ENCODE measurements at places on chromosomes 1 and 21. TPM values are rescaled to one million over a fixed set of nuclear protein-coding genes. Genes with fewer than 3 reads are reported as not detected.
A peak's percentile ranks its signal among the peaks of the same experiment; 100 is the strongest.

The HSPB7 gene
- not detected for total RNA-seq

The LCE1E gene
- not detected for total RNA-seq

The SLC35F3 gene
- total RNA-seq, result 33.8 TPM

The NBPF20 gene
- 1.4 TPM for total RNA-seq

The KIF26B gene
- 0.14 TPM for total RNA-seq

The HMCN1 gene
- 0.55 TPM for total RNA-seq

DNA sequence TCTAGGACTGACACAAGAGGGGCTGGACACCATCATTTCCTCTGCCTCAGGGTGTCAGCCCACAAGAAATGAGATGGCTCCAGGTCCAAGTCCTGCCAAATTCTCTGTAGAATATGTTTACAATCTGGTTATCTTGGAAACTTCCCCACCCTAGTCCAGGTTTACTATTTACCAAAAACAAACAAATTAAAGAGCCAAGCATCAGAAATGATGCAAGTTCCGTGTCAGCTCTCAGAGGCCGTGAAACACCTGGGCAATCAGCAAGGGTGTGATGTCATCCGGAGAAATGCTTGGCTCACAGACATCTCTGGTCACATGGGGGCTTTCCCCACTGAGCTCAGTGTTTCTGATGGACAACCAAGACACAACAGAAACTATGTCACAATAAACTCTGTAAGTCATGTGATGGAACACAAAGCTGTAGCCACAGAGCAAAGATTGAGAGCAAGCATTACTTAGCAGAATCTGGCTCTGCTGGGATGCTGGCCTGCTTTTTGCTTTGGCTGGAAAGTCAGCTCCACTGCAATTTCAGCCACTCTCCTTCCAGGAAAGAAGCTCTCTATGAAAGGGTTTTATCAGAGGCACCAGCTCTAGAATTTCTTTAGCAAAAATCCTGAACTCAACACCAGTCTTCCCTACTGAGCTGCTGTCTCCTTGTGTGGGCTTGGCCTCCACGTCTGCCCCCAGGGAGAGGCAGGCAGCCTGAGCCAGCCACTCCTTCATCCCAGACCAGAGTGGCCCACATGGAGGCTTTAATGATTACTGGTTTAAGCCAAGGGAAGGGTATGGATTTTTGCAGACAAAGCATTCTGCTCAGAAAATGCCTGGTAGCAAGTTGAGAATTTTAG lies 55.9 kb downstream of the NENF start:
- no peak for DNase-seq

- no peak for DNase-seq
Measured at GRCh38 chr1:170694172-170694926, 30.4 kb downstream of the PRRX1 start.

GRCh38 chr1:179177182-179177581 lies 52.3 kb downstream of the ABL2 start:
- no peak for DNase-seq

GRCh38 chr1:63828322-63829044 lies 54.7 kb downstream of the ROR1 start:
- DNase-seq, result no peak

DNA sequence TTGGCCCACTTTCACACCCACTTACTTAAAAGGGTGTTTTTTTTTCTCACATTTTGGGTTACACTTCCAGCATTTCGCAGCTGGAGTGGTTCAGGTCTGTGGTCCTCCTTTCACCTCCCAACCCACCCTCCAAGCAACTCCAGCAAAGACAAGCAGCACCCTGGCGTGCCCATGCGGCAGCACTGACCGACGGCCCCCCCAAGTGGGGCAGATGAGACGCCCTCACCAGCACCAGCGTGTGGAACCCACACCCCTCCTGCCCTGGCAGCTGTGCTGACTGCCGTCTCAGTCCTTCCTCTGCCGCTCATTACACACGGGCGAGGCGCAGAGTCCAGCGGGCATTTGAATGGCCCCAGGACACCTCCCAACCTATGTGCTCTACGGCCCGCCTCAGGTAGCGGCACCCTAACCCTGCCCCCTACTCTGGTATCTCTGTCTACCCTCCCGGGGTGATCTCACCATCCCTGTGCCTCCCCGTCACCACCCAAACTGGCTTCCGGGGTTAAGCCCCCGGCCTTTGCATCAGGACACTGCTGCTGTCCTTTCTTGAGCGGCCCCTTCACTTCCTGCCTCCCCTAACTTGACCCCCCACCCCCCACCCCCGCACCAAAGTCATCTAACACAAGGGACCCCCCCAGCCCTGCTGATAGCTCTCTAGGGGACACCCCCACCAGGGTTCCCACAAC lies 10.9 kb downstream of the LSS start:
- no peak for DNase-seq

DNA sequence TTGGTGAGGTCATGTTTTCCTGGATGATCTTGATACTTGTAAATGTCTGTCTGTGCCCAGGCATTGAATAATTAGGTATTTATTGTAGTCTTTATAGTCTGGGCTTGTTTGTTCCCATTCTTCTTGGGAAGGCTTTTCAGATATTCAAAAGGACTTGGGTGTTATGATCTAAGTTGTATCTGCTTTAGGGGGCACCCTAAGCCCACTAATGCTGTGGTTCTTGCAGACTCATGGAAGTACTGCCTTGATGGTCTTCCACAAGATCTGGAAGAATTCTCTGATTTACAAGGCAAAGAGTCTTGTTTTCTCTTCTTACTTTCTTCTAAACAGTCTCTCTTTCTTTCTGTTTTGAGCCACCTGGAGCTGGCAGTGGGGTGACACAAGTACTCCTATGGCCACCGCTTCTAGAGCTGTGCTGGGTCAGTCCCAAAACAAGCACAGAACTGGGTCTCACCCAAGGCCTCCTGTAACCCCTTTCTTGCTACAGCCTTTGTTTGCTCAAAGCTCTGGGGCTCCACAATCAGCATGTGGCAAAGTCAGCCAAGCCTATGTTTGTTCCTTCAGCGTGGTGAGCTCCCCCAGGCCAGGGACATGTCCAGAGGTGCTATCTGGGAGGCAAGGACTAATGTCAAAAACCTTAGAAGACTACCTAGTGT lies 12.6 kb downstream of the VN1R5 start:
- DNase-seq, result no peak

DNA sequence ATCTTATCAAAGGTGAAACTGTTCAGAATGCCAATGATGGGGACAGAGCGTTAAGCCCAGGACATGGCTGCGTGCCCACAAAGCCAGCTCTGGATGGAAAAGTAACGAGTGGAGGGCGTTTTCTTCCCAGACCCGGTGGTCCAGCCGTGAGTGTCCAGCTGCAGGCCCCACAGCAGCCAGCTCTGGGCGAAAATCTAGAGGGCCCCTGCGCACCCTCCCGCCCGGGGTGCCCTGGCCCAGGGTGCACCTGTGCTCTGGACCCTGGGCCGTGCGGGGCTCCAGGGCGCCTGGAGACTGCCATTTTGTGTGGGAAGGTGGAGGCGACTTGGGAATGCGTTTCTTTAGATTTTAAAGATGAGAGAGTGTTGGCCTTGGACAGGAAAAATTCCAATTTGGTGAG lies 58.8 kb downstream of the SKI start:
- no peak for DNase-seq

DNA sequence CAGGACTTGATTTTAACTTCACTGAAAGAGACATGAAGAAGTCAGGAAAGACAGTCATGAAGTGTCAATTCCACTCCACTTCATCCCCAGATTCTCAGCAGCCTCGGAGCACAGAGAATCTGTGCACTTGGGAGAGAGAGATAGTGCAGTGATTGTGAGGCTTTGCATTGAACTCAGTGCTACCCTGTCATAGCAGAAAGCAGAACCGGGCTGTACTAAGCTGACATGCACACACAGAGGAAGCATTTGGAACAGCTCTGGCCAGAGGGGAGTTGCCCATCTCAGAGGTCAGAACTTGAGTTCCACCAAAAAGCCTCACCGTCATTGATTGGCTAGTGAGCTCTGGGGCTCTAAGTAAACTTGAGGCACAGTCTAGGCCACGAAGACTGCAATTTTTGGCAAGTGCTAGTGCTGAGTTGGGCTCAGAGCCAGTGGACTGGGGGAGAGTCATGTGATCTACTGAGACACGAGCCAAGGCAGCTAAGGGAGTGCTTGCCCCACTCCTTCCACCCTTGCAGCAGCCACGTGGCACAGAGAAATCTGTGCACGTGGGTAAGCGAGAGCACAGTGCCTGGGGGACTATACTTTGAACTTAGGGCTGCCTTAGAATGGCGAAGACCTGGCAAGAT lies 810.2 kb upstream of the ADAMTS5 start:
- DNase-seq, result no peak

DNA sequence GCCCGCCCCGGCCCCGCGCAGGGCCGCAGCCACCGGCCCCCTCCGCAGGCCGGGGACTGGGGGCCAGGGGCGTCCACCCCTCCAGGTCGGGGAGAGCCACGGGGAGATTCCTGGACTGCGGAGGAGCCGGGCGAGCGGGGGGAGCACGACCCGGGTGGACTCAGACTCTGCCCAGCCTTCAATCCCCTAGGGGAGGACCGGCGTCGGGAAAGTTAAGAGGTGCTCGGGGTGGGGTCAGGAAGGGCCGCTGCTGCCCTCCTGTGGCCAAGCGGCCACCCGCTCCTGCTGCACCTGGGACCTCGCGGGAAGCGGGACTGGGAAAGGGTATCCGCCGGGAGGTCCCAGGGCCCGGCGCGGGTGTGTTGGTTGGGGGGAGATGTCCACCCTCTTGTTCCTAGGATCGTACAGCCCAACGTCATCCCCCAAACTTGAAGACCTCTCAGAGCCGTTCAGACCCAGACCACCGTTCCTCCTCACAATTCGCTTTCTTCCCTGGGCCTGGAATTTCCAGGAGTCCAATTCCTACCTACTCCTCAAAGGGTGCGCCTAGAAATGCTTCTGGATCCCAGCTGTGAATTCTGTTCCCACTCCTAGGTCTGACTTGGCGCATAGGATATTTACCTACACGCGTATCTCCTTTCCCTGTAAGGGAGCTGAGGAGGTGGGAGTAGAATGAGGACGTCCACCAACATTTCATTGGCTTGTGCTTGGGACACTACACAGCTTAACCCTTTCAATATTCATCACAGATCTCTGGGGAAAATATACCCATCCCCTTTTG lies 484 bp upstream of the RHOC start:
- peak; percentile 79 for DNase-seq

DNA sequence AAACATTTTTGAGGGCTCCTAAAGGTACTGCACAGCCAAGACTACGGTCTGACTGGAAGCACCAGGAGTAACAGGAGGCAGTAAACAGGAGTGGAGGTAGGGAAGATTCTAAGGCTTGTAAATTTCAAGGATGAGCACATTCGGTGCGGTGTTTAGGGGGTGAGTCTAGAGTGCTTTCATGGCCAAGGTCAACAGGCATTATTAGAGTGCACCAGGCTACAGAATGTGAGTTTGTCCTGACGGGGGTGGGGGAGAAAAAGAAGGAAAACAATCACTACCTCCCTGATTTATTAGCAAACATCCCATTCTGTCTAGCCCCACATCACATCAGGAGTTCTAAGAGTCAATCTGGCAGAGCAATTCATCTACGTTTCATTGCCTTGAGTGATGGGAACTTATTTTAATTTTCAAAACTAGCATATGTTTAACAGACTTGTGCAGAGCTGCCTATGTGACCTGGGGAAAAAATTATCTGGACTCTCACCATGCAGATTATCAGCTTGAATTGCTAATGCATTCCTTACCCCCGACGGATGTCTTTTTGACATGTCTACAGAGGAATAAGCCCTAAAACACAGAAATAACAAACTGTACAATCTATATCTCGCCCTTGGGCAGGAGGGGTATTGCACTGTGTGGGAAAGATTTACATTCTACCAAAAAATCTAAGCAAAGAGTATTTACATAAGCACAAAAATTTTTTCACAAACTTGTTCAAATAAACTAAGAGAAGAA lies 45.0 kb downstream of the APP start:
- no peak for DNase-seq
